Astrocyte (in vitro differentiated cells and primary cell): ENCODE measurements at places on chromosomes 4 and X. TPM values are rescaled to one million over a fixed set of nuclear protein-coding genes. Genes with fewer than 3 reads are reported as not detected.

- H3K4me3 ChIP-seq: no peak overlapping the region
- H3K27ac ChIP-seq: no peak overlapping the region
- no peaks in the 10 kb centered on the region for H3K4me1 ChIP-seq
- no peaks in the 10 kb centered on the region for H3K27me3 ChIP-seq
- no peak for DNase-seq
Measured at GRCh38 chr4:149269835-149270234, 545.8 kb downstream of the IQCM start.

DNA sequence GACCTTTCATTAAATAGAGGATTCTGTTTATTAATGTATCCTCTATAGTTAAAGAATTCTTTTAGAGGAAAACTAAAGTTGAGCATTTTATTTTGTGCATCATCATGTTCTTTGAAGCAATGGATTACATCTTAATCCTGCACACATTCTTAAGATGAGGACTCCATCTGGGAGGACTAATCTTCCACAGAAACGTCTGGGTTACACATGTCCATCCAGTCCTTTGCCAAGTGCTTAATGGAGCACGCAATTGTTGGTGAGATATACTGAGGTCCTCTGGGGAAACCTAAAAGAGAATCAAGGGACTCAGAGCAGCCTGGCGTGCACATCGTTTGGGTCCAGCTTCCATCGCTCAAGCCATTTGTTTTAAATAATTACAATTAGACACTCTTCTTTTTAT, 115.1 kb upstream of the SFRP2 start:
- no peaks in the 10 kb centered on the region for H3K4me1 ChIP-seq
- no peak overlapping the region for H3K27ac ChIP-seq
- H3K27me3 ChIP-seq: no peaks in the 10 kb centered on the region
- no peak for DNase-seq

GRCh38 chr4:13543839-13544605, at the start of gene NKX3-2:
TSS of gene NKX3-2 (minus strand) at chr4:13544508. CDS start at chr4:13544414, 94 bp downstream.
- H3K27ac ChIP-seq: no peak within 1 kb of the TSS
- DNase-seq: no peak
- peaks cover 87% of the 10 kb centered on the region for H3K27me3 ChIP-seq
- peak within 1 kb of the TSS; percentile 60 for H3K4me3 ChIP-seq

GRCh38 chr4:183873409-183874185, 31.5 kb upstream of the STOX2 start:
- no peaks in the 10 kb centered on the region for H3K36me3 ChIP-seq
- H3K4me3 ChIP-seq: no peak overlapping the region
- H3K27me3 ChIP-seq: no peaks in the 10 kb centered on the region
- peaks cover 6% of the 10 kb centered on the region for H3K4me1 ChIP-seq
- H3K27ac ChIP-seq: no peak overlapping the region

Gene GABRQ
- total RNA-seq: 0.41 and 0.43 TPM in 2 replicates

GRCh38 chr4:104424475-104424941, 70.2 kb downstream of the CXXC4 start:
- no peak overlapping the region for H3K27ac ChIP-seq
- DNase-seq: no peak
- no peaks in the 10 kb centered on the region for H3K36me3 ChIP-seq
- peaks cover 5% of the 10 kb centered on the region for H3K4me1 ChIP-seq

- H3K4me1 ChIP-seq: no peaks in the 10 kb centered on the region
- H3K4me3 ChIP-seq: no peak overlapping the region
- no peak overlapping the region for H3K27ac ChIP-seq
- no peaks in the 10 kb centered on the region for H3K27me3 ChIP-seq
- DNase-seq: no peak
- H3K36me3 ChIP-seq: no peaks in the 10 kb centered on the region
Measured at GRCh38 chr4:188911199-188911598, 772.0 kb downstream of the TRIML1 start.

Gene NLRP2B
- not detected in 2 replicates for total RNA-seq

Gene PABPC1L2B
- total RNA-seq: 0.14 TPM in 1 of 2 replicates, not detected in the other

DNA sequence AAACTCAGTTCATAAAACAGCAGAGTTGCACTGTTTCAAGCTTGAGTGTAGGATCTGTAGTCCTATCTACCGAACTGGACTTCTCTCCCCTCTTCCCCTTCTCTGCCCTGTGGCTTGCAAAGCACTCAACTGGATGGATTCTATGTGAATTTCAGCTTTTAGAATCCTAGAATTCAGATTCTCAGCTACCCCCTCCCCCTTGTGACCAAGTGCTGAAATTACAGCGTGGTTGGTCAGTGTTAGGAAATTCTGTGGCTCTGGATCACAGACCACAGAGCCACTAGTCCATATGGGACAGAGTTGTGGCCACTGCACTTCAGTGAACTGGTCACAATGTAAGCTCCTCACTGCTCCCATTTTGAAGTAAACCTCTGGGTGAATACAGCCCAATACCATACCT, 64.6 kb upstream of the TRPC5 start:
- H3K36me3 ChIP-seq: no peaks in the 10 kb centered on the region
- no peak overlapping the region for H3K4me3 ChIP-seq
- no peak overlapping the region for H3K27ac ChIP-seq
- DNase-seq: no peak

Gene FAM47E
- 0.54 and 0.84 TPM in 2 replicates for total RNA-seq

Gene SUPT20HL1
- not detected in 2 replicates for total RNA-seq

DNA sequence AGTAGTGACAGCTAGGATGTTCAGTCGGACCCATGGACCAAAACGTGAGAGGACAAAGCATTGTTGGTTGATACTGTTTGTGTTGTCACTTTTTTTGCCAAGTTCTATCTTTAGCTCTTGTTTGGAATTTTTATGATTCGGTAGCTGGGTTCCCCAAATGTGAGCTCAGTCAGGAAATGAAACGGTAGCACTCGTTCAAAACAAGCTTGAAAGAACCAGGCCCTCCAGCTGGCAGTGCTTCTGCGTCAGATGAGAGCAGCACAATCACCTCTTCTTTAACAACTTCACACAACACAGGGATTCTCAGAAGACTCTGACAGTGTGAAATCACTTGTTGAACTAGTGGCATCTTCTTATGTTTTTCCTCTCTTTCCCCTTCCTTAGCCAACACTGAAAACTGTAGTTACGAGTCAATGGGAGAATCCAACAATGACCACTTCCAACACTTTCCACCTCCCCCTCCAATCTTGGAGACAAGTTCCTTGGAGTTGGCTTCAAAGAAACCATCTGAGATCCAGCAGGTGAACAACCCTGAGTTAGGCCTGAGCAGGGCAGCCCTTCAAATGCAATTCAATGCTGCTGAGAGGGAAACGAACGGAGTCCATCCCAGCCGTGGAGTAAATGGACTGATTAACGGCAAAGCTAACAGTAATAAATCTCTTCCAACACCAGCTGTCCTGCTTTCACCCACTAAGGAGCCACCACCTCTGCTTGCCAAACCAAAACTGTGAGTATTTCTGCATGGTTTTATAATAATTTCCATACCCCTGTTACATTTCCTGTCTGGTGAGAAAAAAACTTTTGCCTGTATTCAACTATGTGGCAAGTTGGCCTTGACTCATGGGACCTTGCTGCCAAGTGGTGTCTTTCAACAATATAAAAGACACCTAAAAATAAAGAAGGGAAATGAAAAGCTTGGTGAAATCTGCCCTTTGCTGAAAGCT, 214.6 kb downstream of the PALLD start:
- no peaks in the 10 kb centered on the region for H3K27me3 ChIP-seq
- no peak overlapping the region for H3K4me3 ChIP-seq
- H3K4me1 ChIP-seq: peaks cover 30% of the 10 kb centered on the region

DNA sequence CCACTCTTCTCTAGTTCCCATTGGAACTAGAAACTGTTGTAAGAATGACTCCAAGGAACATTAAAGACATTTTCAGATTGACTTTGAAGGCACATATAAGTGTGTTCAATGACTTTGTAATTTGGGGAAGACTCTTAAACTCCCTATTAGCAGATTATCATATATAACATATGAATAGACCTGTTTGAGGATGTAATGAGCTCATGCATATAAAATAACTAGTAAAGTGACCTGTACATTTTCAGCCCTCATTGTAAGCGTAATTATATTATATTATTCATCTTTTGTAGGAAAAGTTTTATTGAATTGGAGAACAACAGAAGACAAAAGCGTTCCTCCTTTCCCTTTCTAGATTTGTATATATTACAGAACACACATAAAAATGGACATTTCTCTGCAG, 455.1 kb downstream of the IL1RAPL1 start:
- H3K4me1 ChIP-seq: no peaks in the 10 kb centered on the region
- no peaks in the 10 kb centered on the region for H3K27me3 ChIP-seq
- no peak overlapping the region for H3K4me3 ChIP-seq
- H3K27ac ChIP-seq: no peak overlapping the region
- H3K36me3 ChIP-seq: no peaks in the 10 kb centered on the region
- DNase-seq: no peak

GRCh38 chr4:186852964-186853391, 129.3 kb upstream of the FAT1 start:
- H3K27ac ChIP-seq: no peak overlapping the region
- H3K27me3 ChIP-seq: no peaks in the 10 kb centered on the region
- DNase-seq: no peak
- H3K36me3 ChIP-seq: no peaks in the 10 kb centered on the region
- H3K4me1 ChIP-seq: no peaks in the 10 kb centered on the region

Gene NALF2
- 1.4 and 2.0 TPM in 2 replicates for total RNA-seq

- no peak overlapping the region for H3K4me3 ChIP-seq
- no peak for DNase-seq
- H3K4me1 ChIP-seq: no peaks in the 10 kb centered on the region
- H3K36me3 ChIP-seq: no peaks in the 10 kb centered on the region
- H3K27ac ChIP-seq: no peak overlapping the region
Measured at GRCh38 chrX:40530509-40530908, 50.3 kb upstream of the ATP6AP2 start.

- no peak overlapping the region for H3K4me3 ChIP-seq
- no peak overlapping the region for H3K27ac ChIP-seq
- H3K4me1 ChIP-seq: no peaks in the 10 kb centered on the region
Measured at GRCh38 chr4:8665406-8666360, 73.1 kb downstream of the CPZ start.

DNA sequence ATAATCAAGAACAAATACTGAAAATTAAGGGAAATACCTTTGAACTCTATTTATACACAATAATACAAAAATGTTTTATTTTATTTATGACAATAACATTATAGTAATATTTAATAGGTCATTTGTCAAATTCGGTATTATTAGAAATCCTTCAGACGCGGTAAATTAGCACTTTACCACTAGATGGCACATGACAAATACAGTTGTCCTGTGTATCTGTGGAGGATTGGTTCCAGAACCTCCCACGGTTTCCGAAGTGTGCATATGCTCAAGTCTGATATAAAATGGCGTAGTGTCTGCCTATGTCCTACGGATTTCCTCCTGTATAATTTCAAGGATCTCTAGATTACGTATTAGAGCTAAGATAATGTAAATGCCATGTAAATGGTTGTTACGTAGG, 8.1 kb upstream of the LINC00632 start:
- no peak overlapping the region for H3K4me3 ChIP-seq
- peak; percentile 12 for DNase-seq
- no peak overlapping the region for H3K27ac ChIP-seq
- no peaks in the 10 kb centered on the region for H3K4me1 ChIP-seq
- no peaks in the 10 kb centered on the region for H3K27me3 ChIP-seq
- no peaks in the 10 kb centered on the region for H3K36me3 ChIP-seq

Gene PNMA6F
- not detected in 2 replicates for total RNA-seq
